Activated T-helper 2 cell treated with anti-CD3 and anti-CD28 coated beads, Interferon-gamma antibody, Interleukin-2, Interleukin-4, amounts not matched to agents 10 μg/mL and 5 μg/mL and 100 μg/mL, durations not matched to agents 14 hours and 24 hours and 36 hours (primary cell): ENCODE measurements at places on chromosomes 11 and 22.

- no peak for DNase-seq
Measured at GRCh38 chr22:28064920-28065319, 145.9 kb upstream of the PITPNB start.

GRCh38 chr11:22203281-22203680, 10.4 kb downstream of the ANO5 start:
- no peak for DNase-seq

DNA sequence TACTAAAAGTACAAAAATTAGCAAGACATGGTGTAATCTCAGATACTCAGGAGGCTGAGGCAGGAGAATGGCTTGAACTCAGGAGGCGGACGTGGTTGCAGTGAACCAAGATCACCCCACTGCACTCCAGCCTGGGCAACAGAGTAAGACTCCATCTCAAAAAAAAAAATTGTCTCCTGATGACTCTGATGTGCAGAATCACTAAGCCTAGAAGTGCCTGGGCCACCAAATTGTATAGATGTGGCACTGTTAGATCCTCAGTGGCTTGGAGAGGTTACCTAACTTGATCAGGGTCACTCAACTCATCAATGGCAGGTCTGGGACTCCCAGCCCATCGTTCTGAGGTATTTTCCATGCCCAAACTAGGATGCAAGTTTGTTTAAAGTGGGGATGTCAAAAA, 10.6 kb downstream of the PLEKHB1 start:
- no peak for DNase-seq

- no peak for DNase-seq
Measured at GRCh38 chr11:12410006-12410728, 32.8 kb downstream of the PARVA start.

- peak; percentile 52 for DNase-seq
Measured at GRCh38 chr11:121482231-121483129, 29.7 kb upstream of the SORL1-AS1 start.

DNA sequence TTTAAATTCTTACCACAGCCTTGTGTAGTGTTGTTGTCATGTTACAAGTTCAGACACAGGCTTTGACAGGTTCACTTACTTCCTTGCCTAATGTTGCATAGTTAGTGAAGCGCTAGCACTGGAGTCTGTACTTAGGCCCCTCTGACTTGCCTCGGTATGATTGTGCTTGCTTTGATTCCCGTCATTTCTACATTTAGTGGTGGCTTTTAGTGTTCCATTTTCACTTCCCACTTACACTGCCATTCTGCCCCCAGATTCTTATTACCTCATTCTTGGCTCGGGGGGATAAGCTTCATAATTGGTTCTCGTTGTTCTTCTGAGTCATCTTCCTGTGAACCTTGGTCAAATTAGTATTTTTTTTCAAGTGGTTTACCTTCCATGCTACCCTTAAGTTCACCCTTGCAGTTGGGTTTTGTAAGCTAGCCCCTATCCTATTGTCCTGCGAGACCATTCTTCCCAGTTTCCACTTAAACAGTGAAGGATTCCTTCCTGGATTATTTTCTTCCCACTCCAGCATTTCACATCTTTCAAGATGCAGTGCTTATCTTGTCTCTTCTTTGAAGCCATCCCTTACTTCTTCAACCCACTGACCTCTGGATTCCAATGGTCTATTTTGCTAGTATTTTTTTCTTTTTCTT, 68.7 kb downstream of the DDX10 start:
- DNase-seq, result peak; percentile 18
